Fibroblast of villous mesenchyme (primary cell): ENCODE measurements at places on chromosomes 2 and 18. TPM values are rescaled to one million over a fixed set of nuclear protein-coding genes. Genes with fewer than 3 reads are reported as not detected.
A peak's percentile ranks its signal among the peaks of the same experiment; 100 is the strongest.

Gene GMCL1
- 6.8 and 12.5 TPM in 2 replicates for total RNA-seq

Gene CAD
- total RNA-seq: 32.4 and 43.8 TPM in 2 replicates

DNA sequence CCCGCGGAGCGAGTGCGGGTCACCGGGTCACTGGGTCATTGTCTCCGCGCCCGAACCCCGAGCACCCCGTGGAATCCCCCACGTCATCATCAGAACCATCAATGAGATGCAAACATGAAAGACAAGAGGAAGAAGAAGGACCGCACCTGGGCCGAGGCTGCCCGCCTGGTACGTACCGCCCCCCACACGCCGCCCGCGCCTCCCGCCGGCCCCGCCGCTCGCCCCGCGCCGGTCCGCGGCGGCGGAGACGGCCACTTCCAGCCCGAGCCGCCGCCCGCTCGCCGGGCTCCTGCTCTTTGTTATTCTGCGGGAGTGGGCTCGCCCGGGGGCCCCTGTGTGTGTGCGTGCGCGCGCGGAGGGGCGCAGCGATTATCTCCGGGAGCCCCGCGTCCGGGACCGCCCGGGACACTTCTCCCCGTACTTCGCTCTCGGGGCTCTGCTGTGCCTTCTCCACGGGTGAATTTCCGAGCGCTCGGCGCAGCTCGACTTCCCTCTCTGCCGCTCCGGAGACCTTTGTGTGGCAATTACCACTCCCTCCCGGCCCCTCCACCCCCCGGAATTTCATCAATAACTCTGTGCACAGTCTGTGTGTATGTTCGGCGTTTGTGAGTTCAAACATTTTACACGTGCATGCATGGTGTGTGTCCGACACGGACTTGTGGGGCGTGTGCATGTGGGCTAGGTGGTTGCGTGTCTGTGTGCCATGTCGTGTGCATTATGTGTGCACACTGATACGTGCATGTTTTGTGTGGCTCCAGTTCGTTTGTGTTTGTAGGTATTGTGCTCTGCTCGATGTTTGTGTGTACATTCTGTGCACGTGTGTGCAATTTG, 714 bp downstream of the ASXL3 start:
- no peak for DNase-seq

Gene DSG1
- total RNA-seq: not detected in 2 replicates

DNA sequence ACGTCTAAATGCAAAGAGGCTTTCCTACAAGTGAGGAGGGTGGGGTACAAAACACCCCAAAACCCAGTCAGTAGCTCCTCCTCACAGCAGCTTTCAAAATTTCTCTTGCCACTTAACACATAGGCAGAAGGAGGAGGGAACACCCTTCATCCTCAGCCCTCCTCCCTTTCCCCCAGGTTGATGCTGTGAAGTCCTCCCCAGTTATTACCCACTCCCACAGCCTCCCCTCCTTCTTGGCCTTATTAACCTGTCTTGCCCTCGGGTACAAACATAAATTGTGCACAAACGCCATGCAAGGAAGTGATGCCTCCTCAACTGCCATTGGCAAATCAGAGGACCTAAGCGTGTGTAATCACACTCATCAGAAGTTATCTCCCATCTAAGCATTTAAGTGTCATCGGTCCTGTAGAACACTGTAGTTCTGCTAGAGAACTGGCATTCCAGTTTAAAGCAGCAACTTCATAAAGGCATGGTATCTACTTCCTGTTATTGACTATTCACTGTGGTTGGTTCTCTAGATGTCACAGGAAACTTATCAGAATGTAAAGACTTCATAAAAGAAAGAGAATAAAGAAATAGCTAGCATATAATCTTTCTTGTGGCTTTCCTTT, at the start of gene DSC1:
Gene DSC1 (minus strand): TSS at position 32 of the 611 bp plus-strand sequence. CDS start 262 bp downstream, outside the sequence.
- no peak for DNase-seq

GRCh38 chr18:42082415-42083234, 127.6 kb downstream of the PIK3C3 start:
- no peak for DNase-seq

GRCh38 chr2:156675896-156676295, 239.7 kb downstream of the GPD2 start:
- no peak for DNase-seq

- DNase-seq: no peak
Observed at GRCh38 chr2:107751936-107752335, 74.8 kb upstream of the RGPD4 start.

GRCh38 chr2:218691234-218691633, 19.3 kb downstream of the STK36 start:
- DNase-seq: no peak

GRCh38 chr18:76886112-76886511, 63.8 kb downstream of the ZNF236 start:
- no peak for DNase-seq

DNA sequence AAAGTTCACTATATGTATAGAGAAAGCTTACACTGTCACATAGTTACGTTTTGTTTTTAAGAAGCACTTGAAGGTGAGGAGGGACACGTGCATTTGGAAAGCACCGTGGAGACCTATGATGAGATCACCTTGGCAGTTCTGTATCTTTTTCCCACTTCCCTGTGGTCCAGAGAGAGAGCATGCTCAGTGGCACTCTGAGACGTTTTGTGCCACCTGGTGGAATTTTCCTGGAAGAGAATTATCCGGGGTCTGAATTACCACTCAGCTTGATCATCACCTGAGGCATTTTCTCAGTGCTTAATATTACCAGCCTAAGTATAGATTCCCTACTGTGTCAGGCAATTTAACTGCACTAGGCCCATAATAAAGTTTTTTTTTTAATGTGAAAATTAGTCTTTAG, 469.4 kb upstream of the SMIM21 start:
- no peak for DNase-seq

Gene FIGN
- 1.6 and 3.5 TPM in 2 replicates for total RNA-seq

Gene HADHB
- 80.5 and 106 TPM in 2 replicates for total RNA-seq

Gene GKN1
- total RNA-seq: under 0.01 and 0.32 TPM in 2 replicates

DNA sequence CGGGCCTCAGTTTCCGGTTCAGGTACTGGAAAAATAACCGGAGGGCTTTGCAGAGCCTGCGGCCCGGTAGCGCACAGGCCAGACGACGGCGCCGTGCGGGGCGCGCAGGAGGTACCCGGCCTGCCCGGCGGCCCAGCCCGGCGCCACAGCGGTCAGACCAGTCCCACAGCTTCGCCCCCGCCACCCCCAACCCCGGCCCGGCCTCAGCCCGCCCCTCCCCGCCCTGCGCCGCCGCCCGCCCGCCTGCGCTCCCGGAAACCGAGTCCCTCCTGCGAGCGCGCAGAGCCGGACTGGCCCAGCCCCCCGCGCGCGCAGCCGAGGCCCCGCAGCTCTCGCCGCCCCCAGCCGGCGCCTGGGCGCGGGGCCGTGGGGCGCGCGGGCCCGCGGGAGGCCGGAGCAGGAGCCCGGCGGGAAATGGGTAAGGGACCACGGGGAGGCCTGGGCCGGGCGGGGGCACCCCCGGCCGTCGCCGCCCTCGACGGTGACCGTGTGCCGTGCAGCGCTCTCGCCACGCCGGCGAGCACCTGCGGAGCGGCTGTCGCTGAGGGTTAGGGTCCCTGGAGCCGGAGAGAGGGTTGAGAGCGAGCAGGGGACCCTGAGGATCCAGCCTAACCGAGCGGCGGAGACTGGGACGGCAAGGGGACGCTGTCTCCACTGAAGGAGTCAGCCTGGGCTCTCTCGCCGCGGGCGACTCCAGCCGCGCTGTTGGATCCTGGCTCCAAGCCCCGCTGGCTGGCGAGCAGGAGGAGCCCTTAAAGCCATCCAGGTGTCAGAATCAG, 16.5 kb upstream of the PSD4 start:
- DNase-seq: no peak

Gene SAP130
- total RNA-seq: 5.8 and 6.0 TPM in 2 replicates

Gene FOXI3
- not detected in 2 replicates for total RNA-seq

Gene IL36B
- not detected in 2 replicates for total RNA-seq

DNA sequence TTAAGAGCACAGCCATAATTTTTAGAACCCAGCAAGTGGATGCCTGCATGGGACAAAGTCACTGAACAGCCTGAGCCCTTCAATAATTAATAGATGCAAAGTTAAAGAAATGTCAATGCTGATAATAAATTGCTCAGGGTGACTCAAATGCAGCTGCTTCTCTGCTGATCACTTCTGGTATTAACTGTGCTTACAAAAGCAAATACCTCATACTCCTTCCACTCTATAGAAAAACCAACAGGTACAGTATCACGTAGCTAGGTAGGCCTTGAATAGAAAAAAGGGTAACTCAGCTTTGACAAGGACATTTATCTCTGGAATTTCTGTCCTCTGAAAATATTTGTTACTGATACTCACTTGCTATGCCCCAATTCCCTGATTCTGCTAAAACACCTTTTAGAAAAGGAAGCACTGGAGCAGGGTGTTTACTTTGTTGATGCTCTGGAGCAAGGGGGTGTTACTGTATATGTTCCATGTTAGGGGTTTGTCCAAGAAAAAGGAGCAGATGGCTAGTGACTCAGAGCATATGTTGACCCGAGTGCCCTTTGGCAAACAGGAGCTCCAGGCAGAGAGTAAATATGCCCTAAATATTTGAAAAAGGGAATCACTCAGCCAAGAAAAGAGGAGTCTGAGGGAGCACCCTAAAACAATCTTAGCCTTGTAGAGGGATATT, 59.1 kb upstream of the RTN4 start:
- peak; percentile 93 for DNase-seq

DNA sequence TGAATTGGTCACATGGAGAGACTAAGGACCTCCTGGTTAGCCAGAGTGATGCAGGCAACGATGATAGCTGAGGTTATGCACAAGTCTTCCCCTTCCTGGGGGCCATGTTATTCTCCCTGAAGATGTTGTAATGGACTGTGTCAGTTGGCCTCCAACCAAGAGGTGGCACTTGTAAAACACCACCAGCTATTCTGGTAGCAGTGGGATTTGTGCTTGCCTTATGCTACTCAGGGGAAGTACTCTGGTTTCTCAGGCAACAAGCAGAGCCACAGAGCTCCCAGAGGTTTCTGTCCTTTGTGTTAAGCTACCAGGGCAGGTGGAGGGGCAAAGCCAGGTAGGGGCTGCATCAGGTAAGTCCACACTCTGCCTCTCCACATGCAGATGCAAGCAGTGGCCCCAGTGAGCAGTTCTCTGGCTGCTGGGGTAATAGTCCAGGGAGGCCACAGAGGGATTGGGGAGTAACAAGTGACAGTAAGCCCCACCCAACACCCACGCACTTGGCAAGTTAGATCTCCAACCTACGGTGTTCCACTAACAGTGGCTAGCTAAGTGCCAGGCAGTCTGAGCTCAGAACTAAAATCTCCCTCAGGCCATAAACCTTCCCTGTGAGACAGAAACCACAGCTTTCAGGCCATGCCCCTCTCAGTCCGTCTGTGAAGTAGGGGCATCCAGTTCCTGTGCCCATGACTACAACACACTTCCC, 99.7 kb downstream of the RND3 start:
- DNase-seq: no peak

- no peak for DNase-seq
Observed at GRCh38 chr2:173953047-173953424, 12.1 kb downstream of the SP3 start.

DNA sequence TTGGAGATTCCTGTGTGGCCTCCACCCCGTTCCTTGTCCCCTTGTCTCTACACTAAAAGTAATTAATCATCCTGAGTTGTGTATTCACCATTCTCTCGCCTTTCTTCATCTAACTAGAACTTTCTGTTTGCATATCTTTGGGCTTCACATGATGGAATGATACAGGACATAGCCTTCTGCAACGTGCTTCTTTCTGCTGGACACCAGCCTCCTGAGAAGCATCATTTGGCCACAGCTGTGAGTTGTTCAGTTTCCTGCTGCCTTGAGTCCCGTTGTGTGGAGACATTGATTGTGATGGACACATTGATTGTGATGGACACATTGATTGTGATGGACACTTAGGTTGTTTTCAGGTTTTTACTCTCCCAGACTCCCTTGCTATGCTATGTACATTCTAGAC, 139.3 kb downstream of the KCTD1 start:
- no peak for DNase-seq

- no peak for DNase-seq
Observed at GRCh38 chr2:121865914-121866313, 110.5 kb downstream of the TSN start.

DNA sequence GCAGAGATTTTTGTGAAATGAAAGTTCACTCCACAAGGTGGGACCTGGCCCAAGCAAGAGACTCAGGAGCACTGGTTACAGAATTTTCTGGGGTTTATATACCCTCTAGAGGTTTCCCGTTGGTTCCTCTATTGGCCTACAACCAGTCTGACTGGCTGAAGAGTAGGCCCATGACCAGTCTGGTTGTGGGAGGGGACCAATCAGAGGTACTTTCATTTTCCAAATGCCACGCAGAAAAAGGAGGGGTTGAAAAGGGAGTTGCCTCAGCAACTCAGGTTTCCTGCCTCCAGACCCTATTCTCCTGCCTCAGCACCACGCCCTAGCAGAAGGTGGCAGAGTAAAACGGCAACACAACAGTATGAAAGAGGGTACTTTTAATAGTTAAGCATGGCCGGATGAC, 98.4 kb downstream of the COLEC12 start:
- no peak for DNase-seq

GRCh38 chr2:163767097-163767496, 31.3 kb upstream of the FIGN start:
- DNase-seq: no peak

- DNase-seq: no peak
Observed at GRCh38 chr18:51164761-51165281, 32.7 kb downstream of the MEX3C start.

GRCh38 chr2:98869870-98870269, 66.2 kb downstream of the CRACDL start:
- no peak for DNase-seq

- DNase-seq: no peak
Observed at GRCh38 chr2:34998741-34999140, 1356.8 kb upstream of the CRIM1 start.

DNA sequence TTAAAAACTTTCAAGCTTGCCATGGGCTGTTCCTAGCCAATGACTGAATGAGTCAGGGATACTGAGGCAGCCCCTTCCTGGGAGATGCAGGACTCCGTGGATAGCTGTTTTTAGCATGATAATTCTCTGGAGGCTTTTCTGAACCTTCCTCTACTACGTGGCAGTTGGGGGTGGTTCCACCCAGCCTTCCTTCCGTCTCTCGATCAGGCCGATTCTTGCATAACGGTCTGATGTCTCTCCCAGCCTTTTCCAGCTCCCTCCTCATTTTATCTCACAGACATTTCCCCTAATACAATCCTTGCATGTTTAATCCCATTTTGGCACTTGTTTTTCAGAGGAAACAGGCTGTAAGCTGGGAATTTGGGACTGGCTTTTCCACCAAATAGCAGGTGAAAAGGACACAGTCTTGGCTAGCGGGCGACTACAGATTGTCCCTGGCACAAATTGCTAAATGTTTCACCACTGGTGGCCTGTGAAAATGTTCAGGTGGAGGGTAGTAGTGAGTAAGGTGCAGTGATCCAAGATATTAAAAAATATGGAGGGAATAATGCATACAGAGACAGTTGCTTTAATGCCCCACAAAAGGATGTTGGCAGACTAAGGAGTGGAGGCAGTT, 21.0 kb upstream of the CTLA4 start:
- DNase-seq: no peak

Gene AQP4
- not detected in 2 replicates for total RNA-seq

Gene RAX
- total RNA-seq: not detected in 2 replicates
